MM.1S (cell line): ENCODE measurements at places on chromosomes 6 and 20.

DNA sequence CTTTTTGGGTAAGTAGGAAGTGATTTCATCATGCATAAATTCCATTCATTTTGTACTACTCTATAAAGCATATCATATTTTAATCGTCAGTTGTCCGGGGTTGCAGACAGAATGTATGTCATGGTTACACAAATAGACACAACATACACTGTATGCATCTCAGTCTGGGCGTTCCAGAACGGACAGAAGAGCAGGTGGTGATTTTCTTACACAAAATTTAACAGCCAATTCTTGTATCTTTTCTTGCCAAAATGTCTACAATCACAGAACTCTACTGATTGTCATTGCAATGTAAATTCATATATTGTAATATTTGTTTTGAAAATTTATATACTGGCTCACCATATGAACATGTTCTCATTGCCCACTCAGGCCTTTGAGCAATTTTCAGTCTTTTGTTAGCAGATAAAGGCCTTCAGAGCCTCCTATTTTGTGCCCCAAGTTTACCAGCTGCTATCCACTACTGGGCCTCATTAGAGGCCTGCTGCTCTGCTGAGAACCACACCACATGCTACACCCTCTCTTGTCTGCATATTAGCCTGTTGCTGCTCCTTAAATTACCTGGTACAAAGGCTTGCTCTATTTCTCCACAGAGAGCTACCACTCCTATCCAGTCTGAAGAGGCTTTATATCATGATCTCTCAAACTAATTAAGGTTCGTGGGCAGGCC lies 61.5 kb downstream of the PRDM13 start:
- DNase-seq: no peak

DNA sequence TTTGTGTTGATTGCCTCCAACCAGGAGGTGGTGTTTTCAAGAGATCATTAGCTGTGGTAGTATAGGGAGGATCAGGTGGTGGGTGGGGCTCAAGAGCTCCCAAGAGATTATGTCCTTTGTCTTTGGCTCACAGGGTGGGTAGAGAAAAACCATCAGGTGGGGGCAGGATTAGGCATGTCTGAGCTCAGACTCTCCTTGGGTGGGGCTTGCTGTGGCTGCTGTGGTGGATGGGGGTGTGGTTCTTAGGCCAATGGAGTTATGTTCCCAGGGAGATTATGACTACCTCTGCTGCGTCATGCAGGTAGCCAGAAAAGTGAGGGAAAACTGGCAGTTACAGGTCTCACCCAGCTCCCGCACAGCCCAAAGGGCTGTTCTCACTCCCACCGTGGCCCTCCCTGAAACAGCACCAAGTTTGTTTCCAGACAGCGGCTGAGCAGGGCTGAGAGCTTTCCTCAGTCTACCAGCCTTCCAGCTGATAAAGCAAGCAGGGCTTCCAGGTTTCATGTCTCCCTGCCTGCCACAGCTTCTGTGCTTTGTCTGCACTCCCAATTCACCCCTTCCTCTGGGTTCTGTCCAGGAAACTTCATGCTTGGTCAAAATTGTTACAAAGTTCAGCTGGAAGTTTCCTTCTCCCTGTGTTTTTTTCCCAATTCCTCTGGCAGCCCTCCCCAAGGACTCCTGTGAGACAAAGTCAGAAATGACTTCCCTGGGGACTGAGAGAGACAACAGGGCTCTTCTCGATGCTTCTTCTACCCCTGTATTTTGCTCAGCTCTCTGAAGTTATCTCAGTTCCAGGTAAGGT lies 481.1 kb upstream of the MAN1A1 start:
- no peak for DNase-seq

DNA sequence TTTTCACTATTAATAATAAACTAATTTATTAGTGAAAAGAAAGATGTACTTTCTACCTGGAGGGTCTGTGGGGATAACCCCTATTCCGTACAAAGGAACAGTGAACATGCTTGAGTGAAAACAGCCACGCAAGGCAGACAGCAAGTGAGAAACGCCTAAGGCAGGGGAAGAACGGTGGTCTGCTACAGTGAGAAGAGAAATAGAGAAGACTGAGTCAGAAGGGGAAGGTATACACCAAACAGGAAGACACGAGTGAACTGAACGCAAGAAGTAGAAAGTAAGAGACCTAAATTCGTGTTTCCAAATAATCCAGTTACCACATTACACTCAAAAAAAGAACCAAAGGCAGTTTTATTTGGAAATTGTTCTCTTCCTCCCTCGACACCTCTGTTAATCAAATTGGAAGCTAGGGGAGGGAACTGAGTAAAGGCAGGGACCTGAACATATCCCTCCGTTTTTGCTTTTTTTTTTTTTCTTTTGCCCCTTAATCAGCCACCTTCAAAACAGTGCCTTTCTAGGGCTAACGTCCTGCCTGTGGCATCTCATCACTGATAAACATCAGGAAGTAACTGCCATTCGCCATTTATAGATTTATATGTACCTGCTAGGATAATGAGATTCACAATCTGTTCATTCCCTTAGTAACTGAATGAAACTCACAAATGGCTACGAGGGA lies 48.9 kb downstream of the ATXN1 start:
- no peak for DNase-seq

- no peak for DNase-seq
Measured at GRCh38 chr6:95687839-95688238, 110.5 kb downstream of the MANEA start.

DNA sequence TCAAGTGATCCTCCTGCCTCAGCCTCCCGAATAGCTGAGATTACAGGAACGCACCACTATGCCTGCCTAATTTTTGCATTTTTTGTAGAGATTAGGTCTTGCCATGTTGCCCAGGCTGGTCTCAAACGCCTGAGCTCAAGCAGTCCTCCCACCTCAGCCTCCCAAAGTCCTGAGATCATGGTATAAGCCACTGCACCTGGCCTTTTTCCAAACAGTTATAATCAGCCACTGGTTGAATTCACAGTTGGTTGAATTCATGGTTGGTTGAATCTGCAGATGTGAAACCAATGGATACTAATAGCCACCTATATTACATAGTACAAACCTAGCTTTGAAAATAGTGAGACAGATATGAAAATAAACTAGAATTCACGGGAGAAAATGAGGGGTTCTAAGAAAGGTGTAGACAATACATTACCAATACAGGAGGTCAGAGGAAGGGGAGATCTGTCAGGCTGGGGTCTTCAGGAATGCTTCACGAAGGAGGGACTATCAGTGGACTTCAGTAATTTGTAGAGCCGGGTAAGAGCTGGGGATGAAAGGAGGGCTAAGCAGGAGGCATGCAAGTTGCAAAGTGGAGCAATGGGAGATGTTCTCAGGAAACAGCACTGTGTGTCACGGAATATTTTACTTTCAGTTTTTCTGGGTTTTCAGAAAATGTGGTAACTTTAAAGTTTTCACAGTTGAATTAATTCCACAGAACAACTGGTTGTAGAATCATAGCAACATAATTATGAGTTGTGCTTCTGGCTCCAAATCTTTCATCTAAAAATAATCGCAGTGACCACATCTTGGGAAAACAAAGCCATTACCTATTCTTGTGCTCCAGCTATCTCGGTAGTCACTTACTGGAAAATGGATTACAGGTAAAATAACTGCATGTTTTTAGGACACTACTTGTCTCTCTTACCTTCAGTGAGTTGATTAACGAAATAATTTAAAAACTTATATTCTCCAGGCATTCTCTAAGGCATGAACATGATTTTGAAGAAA lies 12.9 kb upstream of the CEP85L start:
- no peak for DNase-seq

- no peak for DNase-seq
Measured at GRCh38 chr6:115131709-115132490, 789.1 kb upstream of the HS3ST5 start.

GRCh38 chr20:62136283-62137091 lies 6.7 kb downstream of the PSMA7 start:
- DNase-seq: peak; percentile 75

DNA sequence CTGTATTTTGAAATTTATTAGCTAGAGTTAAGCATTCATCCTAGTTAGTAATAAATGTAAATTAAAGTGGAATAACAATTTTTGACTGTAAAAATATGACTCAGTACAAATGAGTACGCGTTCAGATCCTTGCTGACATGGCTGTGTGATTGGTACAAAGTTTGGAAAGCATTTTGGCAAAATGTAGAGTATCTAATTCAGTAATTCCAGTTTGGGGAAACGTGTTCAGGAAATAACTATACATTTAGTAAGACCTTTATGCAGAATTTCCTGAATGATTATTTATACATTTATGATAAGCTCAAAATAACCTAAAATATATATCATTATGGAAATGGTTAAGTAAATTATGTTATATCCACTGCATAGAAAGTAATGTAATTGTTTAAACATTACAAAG lies 8.0 kb downstream of the VTA1 start:
- DNase-seq: no peak

GRCh38 chr6:138109042-138109997 lies 2.1 kb upstream of the PERP start:
- peak; percentile 73 for DNase-seq

DNA sequence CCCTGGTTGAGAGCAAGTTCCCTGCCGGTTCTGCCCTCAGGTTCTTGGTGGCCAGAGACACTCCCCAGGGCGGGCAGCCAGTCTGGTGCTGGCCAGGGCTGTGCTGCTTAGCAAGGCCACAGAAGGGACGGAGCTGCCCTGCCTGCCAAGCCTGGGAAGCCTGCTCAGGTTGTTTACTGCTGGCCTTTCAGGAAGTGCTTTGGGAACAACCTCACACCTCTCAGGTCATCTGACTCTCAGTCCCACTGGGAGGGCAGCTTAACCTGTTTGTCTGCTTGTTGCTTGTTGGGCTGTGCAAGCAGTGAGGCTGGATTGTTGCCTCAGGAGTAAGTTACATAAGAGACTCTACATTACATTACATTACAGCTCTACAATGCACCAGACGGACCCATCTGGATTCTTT lies 75.8 kb upstream of the AFDN start:
- DNase-seq: no peak
